Activated naive CD8-positive, alpha-beta T cell treated with anti-CD3 and anti-CD28 coated beads, Interleukin-2, amount 10 ng/mL, durations not matched to agents 7 days and 5 days (primary cell): ENCODE measurements at places on chromosomes 4 and X.

- no peak for DNase-seq
- peaks cover 2% of the 10 kb centered on the region for H3K27me3 ChIP-seq
- peak overlapping the region; percentile 91 for H3K4me3 ChIP-seq
- peaks cover 20% of the 10 kb centered on the region for H3K4me1 ChIP-seq
- H3K27ac ChIP-seq = peak overlapping the region; percentile 95
- H3K36me3 ChIP-seq = no peaks in the 10 kb centered on the region
Observed at GRCh38 chrX:119607018-119607389, 780 bp upstream of the NKRF start.

GRCh38 chrX:144732588-144732987 is 514.7 kb upstream of the SPANXN1 start:
- DNase-seq = no peak
- no peak overlapping the region for H3K27ac ChIP-seq
- no peaks in the 10 kb centered on the region for H3K27me3 ChIP-seq
- H3K4me3 ChIP-seq = no peak overlapping the region
- no peaks in the 10 kb centered on the region for H3K36me3 ChIP-seq

GRCh38 chr4:121980643-121981042 is 28.8 kb upstream of the TRPC3 start:
- no peak overlapping the region for H3K4me3 ChIP-seq
- H3K4me1 ChIP-seq = peaks cover 12% of the 10 kb centered on the region
- no peaks in the 10 kb centered on the region for H3K36me3 ChIP-seq

DNA sequence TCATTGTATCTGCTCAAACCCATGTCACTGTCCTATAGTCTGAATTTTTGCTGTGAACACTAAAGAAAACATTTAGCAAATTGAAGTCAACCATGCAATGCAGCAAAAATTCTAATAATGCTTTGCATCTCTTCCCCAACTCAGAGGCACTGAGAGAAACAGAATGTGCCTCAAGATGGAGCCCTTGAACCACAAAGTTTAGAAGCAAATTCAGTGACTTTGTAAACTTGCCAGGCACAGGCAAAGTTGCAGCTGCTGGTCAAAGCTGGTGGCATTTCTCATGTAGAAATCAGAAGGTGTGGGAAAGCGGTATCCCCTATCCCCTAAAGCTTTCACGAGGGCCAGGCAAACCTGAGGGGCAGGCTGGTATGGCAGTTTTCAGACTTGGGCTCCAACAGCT is 121.7 kb upstream of the DIPK2B start:
- no peaks in the 10 kb centered on the region for H3K4me1 ChIP-seq
- peaks cover 3% of the 10 kb centered on the region for H3K27me3 ChIP-seq
- no peak overlapping the region for H3K27ac ChIP-seq
- DNase-seq = no peak

- peaks cover 5% of the 10 kb centered on the region for H3K36me3 ChIP-seq
- H3K4me3 ChIP-seq = no peak overlapping the region
- no peak for DNase-seq
- H3K27ac ChIP-seq = peak overlapping the region; percentile 58
Observed at GRCh38 chrX:153708415-153708814, 15.8 kb downstream of the BCAP31 start.

DNA sequence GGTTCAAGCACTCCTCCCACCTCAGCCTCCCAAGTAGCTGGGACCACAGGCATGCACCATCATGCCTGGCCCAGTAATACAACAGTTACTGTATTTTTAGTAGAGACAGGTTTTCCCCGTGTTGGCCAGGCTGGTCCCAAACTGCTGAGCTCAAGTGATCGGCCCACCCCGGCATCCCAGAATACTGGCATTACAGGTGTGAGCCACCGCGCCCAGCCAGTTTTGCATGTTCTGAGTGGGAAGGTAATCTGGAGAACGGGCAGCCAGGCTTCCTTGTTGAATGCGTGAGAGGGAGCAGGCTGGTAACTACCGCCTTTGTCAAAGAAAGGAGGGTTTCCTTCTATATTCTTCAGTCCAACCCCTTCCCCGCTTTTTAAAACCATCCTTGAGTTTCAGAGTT is 9.1 kb downstream of the NOCT start:
- no peaks in the 10 kb centered on the region for H3K27me3 ChIP-seq
- H3K4me3 ChIP-seq = no peak overlapping the region
- peaks cover 5% of the 10 kb centered on the region for H3K36me3 ChIP-seq

GRCh38 chrX:105483011-105483410 is 262.5 kb upstream of the TEX13A start:
- H3K4me3 ChIP-seq = no peak overlapping the region
- no peak for DNase-seq
- no peaks in the 10 kb centered on the region for H3K27me3 ChIP-seq
- no peak overlapping the region for H3K27ac ChIP-seq
- no peaks in the 10 kb centered on the region for H3K4me1 ChIP-seq
